ENCODE measurements at places on chromosomes 16 and 17.

DNA sequence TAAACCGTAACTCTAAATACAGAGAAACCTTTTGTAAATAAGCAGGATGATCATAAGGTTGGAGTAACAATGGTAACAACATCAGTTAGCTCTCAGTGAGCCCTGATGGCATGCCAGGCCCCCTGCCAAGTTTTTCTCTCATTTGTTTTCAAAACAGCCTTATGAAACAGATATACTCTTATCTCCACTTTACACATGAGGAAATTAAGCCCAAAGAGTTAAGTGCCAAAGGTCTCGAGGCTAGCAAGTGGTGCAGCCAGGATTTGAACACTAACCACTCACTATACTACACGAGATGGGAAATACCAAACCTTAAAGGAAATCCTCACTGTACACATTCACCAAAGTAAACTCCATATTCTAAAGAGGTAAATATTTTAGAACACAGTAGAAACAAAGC lies 15.0 kb downstream of the USP31 start:
- no peak for DNase-seq

DNA sequence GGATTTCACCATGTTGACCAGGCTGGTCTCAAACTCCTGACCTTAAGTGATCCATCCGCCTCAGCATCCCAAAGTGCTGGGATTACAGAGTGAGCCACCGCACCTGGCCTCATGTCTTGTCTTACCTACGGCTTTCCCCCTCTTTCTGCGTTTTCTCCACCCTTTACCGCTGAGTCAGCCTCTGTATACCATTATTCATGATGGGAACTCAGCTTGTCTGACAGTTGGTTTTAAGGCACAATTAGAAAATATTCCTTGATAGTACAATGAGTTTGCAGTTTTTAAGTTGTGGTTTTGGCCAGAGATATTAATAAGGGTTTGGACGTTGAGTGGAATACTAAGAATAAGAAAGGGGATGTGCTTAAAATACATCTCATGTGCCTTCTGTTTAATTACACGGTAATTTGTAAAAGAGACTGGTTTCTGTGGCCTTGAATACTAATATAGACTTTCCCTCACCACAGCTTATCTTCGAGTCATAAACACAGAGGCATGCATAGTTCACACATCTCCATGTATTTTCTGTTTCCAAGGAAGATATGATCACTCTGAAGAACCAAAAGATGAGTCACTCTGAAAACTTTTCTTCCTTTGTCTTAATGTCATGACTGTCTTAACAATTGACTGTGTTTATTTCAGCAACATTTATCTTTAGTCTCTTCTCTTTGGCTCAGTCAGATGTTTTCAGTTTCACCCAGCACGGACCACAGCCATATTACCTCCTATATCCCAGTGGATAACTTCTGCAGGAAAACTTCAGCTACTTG lies 54.4 kb downstream of the PITPNC1 start:
- DNase-seq: peak; percentile 95

GRCh38 chr17:75508931-75509361 lies 6.4 kb downstream of the CASKIN2 start:
- DNase-seq: no peak

GRCh38 chr17:73013816-73014663 lies 78.4 kb downstream of the SLC39A11 start:
- peak; percentile 12 for DNase-seq

GRCh38 chr16:88526906-88527185 lies 43.4 kb upstream of the ZC3H18 start:
- no peak for DNase-seq

GRCh38 chr16:4328046-4328781 lies 12.3 kb downstream of the GLIS2 start:
- peak; percentile 80 for DNase-seq

DNA sequence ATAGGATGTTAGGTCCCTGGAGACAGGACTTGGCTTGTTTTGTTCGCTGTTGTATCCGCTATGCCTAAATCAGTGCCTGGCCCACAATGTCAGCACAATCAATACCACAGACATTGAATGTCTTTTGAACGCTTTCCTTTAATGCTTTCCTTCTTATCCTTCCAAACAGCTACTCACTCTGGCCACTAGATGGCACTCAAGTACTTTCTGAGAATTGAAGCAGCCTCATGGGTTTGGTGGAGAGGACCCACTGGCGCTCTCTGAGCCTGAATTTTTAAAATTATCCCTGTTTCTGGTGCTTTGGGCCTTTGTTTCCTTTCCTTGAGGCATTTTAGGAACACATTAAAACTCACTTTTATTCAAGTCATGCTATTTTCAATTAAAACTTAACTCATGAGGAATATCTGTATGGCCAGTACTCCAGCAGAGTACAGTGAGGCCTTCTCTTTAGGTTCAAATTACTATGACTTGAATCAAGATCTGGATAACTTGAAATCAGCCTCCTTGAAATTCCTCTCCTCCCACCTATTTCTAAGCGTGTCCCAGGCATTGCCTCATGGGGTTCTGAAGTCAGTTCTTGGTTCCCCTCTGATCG lies 3.2 kb upstream of the NLRP1 start:
- DNase-seq: peak; percentile 53

DNA sequence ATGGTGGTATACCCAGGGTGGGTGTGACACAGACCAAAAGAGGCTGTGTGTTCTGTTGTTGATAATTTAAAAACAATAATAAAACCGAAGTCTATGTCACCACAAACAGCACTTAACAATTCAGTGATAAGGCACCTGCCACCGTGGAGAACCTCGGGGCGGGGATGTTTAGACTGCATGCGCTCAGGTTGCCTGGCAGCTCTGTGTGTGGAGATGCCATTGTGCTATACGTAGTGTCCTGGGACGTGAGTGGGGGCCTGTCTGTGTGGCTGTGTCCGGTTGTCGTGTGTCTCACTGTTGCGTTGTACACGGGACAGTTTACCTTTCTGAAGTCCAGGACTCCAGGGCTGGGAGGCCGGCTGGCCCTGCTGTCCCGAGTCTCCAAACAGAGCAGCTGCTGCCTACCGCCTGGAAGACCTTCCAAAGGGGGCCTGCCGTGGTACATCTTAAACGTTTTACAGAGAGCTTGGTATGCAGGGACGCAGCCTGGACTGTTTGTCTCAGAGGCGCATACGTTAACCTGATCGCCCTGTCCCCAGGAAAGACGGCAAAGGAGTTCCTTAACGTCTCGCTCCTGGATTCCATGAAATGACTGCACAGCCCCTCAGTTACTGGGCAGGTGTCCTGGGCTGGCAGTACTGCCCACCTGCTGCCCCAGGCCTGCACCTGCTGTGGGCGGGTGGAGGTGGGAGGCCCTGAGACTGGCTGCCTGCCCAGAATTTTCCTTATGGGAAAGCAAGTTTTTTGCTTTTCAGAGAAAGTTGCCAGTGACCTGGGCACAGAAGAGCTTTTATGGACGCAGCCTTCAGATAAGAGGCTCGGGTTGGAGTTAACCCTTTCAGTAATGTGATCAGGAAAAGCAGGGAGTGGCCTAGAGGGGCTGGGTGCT lies 19.0 kb downstream of the SPIRE2 start:
- DNase-seq: no peak

DNA sequence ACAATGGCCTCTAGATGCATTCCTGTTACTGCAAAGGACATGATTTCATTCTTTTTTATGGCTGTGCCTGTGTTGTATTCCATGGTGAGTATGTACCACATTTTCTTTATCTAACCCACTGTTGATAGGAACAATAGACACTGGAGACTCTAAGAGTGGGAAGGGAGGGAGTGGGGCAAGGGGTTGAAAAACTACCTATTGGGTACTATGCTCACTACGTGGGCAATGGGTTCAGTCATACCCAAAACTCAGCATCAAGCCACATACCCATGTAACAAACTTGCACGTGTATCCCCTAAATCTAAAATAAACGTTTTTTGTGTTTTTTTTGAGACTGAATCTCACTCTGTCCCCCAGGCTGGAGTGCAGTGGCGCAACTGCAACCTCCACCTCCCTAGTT lies 47.1 kb upstream of the SCNN1B start:
- no peak for DNase-seq

GRCh38 chr16:28915181-28915580 lies 9.9 kb downstream of the RABEP2 start:
- peak; percentile 60 for DNase-seq

DNA sequence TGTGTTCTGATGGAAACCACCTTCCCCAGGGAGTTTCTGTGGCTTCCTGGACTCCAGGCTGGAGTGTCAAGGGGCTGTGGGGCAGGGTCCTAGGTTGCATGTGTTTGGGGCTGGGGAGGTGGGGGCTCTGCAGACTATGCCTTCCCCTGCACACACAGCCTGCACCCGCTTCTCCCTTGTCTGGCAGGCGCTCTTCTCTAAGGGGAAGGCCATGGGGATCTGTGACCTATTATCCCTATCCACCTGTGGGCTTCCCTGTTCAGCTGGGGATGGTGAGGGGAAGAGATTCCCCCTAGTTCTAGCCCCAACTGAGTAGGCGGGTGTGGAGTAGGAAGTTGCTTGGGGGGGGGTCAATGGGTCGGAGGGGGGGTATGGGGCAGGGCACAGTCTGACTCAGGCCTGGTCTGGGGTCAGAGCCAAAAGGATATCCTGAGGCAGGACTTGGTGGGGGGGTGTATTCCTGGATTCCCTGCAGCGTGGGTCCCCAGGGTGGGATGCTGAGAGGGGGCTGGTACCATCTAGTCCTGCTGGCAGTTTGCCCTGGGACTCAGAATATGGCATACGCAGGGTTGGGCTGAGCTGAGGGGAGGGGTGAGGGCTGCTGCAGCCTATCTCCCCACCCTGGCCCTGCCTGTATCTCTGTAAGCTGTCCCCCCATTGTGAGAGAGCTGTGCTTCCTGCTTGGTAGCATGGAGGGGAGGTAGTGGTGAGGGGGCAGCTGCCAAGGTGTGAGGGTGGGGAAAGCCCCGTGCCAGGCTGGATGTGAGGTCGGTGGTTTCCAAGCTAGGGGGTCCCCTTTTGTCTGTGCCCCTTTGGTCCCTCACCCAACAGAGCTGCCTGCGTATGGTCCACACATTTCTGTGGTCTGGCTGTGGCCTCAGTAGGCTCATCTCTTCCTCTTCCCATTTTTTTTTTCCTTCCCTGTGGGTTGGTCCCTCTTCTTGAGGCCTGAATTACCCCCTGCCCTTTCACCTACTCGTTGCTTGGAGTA lies 14.7 kb downstream of the RARA start:
- peak; percentile 53 for DNase-seq

GRCh38 chr16:27441998-27442397 lies 40.0 kb downstream of the IL21R start:
- no peak for DNase-seq

GRCh38 chr17:31048780-31049179 lies 46.0 kb upstream of the NF1 start:
- DNase-seq: no peak

DNA sequence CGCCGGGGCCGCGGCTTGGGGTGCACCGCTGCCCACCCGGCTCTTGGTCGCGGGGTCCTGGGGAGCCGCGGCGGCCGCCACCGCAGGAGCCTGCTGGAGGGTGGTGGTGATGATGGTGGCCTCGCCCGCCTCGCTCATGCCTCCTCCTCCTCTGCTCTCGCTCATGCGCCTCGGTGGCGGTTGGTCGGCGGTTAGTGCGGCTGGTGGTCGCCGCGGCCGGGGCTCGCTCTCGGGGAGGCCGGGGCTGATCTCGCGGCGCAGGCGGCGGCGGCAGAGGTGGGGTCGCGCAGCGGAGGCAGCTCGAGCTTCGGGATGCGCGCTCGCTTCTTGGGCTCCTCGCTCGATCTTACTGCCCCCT lies 41.6 kb downstream of the AHSP start:
- no peak for DNase-seq

- peak; percentile 51 for DNase-seq
Observed at GRCh38 chr17:15377200-15377599, 35.8 kb upstream of the TEKT3 start.
